Bronchial smooth muscle cell (primary cell): ENCODE measurements at places on chromosomes 1 and 21. TPM values are rescaled to one million over a fixed set of nuclear protein-coding genes. Genes with fewer than 3 reads are reported as not detected.

The ANKRD65 gene
- total RNA-seq = 1.1 and 1.9 TPM in 2 replicates

The PLEKHN1 gene
- total RNA-seq = 0.09 and 0.63 TPM in 2 replicates

The CAMK1G gene
- total RNA-seq = 0.63 TPM in 1 of 2 replicates, not detected in the other

The EVA1B gene
- total RNA-seq = 113 and 186 TPM in 2 replicates

The NKAIN1 gene
- not detected in 2 replicates for total RNA-seq

The TM2D1 gene
- total RNA-seq = 39.4 and 45.2 TPM in 2 replicates

The MIXL1 gene
- not detected in 2 replicates for total RNA-seq

The CD1E gene
- total RNA-seq = not detected in 2 replicates

The KLHL17 gene
- total RNA-seq = 4.9 and 6.9 TPM in 2 replicates

The AMY1A gene
- not detected in 2 replicates for total RNA-seq

The HCN3 gene
- total RNA-seq = 0.95 and 3.2 TPM in 2 replicates

The TRIM45 gene
- total RNA-seq = 3.8 and 5.1 TPM in 2 replicates

The LCE1D gene
- total RNA-seq = not detected in 2 replicates
